ENCODE measurements at places on chromosomes 11 and 22.

- DNase-seq, result peak; percentile 91
Measured at GRCh38 chr22:32528984-32529982, 54.7 kb downstream of the FBXO7 start.

DNA sequence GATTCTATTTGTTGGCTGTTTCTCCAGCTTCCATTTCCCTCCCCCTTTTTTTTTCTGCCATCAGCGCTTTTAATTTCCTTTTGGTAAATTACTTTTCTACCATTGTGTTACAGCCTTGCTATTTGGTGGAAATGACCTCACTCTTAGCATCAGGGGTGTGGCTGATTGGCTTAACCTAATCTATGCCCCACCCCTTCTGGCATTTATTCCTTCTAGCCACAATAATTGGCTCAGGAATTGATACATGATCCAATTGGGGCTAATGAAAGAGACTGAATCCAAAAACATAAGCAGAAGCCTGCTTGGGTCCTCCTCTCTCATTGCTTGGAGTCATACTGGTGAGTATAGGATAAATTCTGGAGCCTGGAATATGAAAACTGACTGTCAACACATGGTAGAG is 402.4 kb upstream of the LRRC4C start:
- DNase-seq, result no peak

DNA sequence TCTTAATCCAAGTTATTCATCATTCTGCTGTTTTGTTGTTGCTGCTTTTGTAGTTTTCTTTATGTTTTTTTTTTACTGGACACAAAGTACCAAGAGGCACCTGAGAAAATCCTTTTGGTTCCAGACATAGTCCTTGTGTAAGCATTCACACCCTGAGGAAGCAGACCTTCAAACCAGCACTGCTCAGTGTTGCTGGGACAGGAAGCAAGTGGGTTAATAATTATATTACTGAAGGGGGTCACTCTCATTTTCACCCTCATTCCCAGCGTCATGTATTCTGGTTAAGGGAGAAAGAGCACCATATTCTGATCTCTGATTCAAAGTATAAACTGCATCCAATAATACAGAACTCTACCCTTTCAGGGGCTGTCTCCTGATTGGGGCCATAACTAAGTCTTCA is 5.9 kb upstream of the ALKBH3 start:
- no peak for DNase-seq

GRCh38 chr11:69136471-69136870 is 19.3 kb upstream of the SMIM38 start:
- DNase-seq, result no peak

GRCh38 chr11:111797145-111797581 is 31.0 kb upstream of the PPP2R1B start:
- DNase-seq, result no peak

DNA sequence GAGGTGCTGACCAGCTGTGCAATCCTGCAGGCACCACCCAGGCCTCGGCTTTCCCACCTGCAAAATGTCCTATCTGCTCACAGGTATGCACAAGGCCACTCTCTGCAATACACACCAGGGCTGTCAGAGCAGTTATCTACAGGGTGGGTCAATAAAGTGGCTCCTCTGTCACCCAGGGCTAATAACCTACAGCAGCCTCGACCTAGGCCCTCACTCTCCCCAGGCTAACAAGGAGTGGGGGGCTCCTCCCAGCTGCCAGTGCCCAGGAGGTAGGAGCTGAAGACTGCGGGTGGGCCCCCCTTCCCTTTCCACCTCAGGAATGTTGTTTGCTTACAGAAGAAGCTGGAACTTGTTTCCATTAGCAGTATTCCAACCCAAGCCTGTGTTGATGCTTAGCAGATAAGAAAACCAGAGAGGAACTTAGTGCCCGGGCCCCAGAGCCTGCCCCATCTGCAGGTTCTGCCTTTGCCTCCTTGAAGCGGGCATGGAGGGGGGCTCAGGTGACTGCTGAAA is 26.8 kb downstream of the MYH9 start:
- no peak for DNase-seq

- DNase-seq, result no peak
Measured at GRCh38 chr11:514606-515005, 7.6 kb upstream of the RNH1 start.

GRCh38 chr11:133164986-133165385 is 367.3 kb downstream of the OPCML start:
- no peak for DNase-seq

DNA sequence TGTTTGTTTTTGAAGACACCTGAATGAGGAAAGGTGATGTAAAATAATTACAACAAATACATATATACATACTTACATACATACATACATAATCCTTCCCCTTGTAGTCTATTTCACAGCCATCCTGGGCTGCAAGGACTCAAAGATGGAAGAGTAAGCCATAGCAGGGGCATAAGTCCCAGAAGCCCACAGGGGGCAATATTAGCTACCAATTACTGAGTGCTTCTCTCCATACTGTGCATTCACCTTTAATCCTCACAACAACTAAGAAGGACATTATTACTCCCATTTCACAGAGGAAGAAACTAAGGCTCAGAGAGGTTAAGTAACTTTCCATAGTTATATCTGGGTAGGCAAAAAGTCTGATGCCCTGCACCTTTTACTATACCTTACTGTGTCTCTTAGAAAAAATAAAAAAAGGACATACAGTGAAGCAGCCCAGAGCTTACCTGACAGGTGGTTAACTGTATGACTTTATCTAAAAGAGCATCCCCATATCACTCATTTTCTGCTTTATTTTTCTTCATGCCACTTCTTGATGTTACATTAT is 2.7 kb downstream of the SERGEF start:
- no peak for DNase-seq

- no peak for DNase-seq
Measured at GRCh38 chr11:6693342-6694228, 10.4 kb upstream of the MRPL17 start.

- peak; percentile 67 for DNase-seq
Measured at GRCh38 chr11:111565114-111565720, 24.7 kb downstream of the LAYN start.

- no peak for DNase-seq
Measured at GRCh38 chr11:39777035-39777434, 1682.4 kb downstream of the LRRC4C start.

- DNase-seq, result no peak
Measured at GRCh38 chr11:86624366-86624765, 48.0 kb downstream of the ME3 start.

GRCh38 chr22:50673231-50674129 is 857 bp downstream of the SHANK3 start:
- DNase-seq, result no peak

GRCh38 chr22:45640291-45640940 is 31.2 kb upstream of the ATXN10 start:
- DNase-seq, result no peak

DNA sequence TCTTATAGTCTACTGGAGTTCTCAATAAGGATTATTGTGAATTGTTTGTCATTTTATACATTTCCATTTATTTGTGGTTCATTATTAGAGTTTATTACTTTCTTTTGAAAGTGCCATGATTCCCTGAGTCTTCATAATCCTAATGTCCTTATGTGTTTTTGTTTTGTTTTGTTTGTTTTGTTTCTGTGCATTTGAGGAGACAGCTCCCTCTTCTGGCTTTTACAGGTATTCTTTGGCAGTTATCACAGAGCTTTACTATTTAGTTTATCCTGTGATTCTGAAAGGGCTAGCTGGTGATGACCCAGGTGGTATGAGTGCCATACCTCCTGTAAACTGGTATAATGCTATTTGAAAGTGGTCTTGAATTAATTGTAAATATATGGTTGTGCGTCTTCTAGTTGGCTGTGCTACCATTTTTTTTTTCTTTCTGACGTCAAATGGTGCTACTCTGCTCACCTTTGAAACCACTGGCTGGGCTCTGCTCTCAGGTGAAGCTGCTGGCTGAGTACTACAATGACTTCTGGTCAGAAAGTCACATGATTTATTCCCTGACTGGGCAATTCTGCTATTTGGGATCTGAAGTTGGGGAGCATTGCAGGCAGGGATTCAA is 751.2 kb downstream of the JRKL start:
- no peak for DNase-seq

- no peak for DNase-seq
Measured at GRCh38 chr22:30191040-30191701, 55.4 kb downstream of the LIF start.

- DNase-seq, result no peak
Measured at GRCh38 chr22:42841444-42841843, 15.6 kb downstream of the ARFGAP3 start.

DNA sequence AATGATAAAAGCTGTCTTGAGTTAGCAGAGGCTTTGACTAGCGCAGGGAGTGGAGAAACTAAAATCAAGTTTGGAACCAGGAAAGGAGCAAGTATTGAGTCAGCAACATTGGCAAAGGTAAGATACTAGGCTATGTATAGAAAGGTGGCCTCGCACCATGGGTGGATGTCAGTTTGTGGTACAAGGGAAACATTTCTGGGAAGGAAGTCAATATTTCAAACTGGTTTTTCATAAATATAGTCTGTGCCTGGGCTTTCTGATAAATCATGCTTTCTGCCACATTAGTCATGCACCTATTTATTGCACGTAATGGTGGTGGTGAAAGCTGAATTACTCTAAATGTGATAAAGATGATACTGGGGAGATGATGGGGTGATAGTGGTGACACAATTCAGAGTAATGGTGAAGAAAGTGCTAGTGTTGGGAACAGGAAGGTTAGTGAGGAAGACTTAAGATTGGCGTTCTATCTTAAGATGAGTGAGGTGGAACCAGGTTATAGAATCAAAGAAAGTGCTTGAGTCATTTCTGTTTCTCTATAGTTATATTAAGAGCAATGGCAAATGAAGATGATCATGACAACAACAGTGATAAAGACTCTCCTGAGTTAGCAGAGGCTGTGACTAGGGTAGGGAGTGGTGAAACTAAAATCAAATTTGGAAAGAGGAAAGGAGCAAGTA is 729.0 kb downstream of the FAM181B start:
- DNase-seq, result no peak

DNA sequence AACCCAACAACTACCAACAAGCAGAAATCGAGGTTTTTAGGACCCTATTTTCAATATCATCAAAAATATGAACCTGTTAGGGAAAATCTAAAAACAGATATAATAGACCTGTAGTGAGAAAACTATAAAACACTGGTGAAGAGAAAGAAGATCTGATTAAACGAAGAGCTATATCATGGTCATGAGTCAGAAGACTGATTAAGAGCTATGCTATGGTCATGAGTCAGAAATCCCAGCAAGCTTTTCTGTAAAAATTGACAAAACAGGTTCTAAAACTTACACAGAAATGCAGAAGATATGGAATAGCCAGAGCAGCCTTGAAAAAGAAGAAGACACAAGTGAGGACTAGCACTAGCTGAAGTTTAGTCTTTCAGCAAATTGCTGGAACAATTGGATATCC is 345.0 kb downstream of the TBC1D22A start:
- DNase-seq, result no peak

GRCh38 chr11:113493206-113493605 is 18.0 kb upstream of the DRD2 start:
- DNase-seq, result no peak

DNA sequence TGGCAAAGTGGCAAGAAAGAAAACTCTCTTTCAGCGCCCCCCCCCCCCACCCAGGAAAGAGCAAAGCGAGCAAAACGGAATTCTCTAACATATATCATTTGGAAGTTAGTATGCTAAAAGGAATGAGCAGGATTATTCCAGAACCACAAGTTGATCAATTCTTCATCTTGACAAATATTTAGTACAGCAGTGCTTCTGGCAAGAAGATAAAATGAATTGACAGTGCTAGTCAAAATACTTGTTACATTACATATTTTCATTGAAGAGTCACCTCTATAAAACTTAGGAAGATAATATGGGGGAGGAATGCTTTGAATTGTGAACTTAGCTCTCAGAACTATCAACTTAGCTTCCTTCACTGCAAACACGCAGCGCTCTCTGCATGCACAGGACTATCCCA is 377.4 kb downstream of the DYNC2H1 start:
- no peak for DNase-seq

DNA sequence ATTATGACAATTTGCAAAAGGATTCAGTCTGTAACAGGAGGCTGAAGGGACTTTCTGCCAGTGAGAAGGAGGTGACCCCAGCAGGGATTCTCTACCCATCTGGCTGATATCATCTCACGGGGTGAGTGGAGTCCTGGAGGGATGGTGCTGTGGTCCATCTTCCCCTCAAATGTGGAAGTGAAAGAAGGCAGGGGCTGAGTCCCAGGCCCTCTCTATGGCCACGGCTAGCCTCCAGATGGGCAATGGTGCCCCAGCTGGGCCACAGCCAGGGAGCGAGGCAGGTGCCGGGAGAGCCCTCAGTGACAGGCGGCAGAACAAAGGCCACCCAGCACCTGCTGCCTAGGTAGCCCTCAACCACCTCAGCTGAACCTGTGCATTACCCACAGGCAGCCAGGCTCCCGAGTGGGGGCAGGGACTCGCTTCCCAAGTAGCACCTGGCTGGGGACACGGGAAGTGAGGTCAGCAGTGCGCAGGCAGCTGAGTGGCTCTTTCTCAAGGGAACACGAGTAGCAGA is 6.7 kb downstream of the NECTIN1 start:
- DNase-seq, result no peak

- peak; percentile 41 for DNase-seq
Measured at GRCh38 chr11:76752321-76753143, 30.6 kb upstream of the TSKU start.

DNA sequence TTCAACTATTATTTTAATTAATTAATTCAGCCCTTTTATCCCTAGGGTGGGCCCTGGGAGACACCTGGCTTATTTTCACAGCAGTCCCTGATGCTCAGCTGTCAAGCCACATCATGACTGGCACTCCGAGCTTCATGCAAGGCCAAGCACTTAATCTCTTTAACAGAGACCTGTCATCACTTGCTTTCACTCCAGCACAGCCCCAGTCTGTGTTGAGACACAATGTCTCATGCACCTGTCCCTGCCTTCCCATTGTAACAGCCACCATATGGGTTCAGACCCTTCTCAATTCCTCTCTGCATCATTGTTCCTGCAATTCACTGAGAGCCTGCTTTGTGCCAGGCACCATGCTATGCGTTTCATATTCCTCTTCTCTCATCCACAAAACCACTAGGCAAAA is 222.2 kb upstream of the TENM4 start:
- no peak for DNase-seq

- no peak for DNase-seq
Measured at GRCh38 chr11:133936136-133936535, 20.6 kb downstream of the IGSF9B start.

DNA sequence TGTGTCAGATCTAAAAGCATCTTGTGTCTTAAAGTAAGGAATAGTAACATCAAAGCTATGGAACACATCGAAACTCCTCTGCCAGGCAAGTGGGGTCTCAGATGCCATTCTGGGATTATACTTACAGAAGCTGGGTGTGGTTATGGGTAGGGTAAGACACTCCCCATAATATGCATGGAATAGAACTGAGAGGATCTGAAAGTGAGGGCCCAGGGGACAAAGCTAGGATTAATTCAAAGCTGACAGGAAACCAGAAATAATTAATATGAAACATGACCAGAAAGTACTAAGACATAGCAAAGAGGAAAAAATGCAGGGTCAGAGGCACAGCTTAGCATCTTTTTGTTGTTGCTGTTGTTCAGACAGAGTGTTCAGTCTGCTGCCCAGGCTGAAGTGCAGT is 40.2 kb upstream of the EED start:
- DNase-seq, result no peak

GRCh38 chr11:79018371-79018849 is 422.4 kb downstream of the TENM4 start:
- no peak for DNase-seq
